ENCODE measurements at places on chromosomes 7 and 10.
A peak's percentile ranks its signal among the peaks of the same experiment; 100 is the strongest.

DNA sequence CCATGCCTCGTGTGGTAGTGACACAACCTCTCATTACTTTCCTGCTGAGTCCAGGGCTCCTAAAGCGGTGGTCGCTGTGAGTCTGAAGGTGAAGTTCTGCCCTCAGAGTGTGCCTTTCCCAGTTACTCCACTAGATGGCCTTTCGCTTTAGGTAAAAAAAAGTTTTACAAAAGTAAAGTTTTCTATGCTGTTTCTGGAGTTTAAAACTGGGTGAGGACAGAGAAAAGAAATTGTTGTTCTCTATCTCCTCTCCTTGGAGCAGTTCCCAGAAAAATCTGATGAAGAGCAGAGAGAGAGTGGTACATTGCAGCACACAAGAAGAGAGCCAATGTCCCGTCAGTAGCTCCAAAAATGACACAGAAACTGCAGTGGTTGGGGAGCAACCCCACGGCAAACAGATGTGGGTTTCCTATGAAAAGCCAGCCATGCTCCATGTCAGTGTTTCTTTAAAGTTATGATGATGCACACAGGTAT is 257.1 kb downstream of the GLI3 start:
- DNase-seq, result no peak

DNA sequence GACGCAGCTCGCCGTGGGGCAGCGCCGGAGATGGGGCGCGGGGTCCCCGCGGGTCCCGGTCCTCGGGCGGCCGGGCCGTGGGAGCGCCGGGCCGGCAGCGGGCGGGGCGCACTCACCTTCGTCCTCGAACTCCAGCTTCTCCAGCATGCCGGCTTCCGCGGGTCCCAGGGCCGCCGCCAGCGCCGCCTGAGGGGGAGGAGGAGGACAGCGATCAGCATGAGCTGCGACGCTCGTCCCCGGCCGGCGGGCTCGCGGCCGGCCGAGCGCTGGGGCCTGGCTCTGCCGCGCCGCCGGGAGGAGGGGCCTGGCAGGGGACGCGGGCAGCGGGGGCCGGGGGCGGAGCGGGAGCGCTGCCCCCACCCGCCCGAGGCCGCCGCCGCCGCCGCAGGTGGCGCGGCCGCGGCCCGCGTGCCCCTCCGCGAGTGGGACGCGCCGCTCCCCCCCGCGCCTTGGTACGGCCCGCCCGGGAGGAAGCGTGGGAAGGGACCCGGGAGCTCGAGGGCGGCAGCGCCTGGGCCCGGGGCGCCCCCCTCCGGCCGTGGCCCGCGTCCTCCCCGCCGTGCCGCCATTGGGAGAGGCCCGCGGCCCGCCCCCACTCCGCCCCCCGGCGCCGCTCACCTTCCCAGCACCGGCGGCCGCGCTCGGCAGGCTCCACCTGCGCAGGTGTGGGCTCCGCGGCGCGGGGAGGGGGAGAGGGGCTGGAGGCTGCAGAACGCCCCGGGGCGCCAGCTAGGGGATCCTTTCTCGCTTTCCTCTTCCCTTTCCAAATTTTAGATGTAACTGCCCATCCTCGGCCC is 112.5 kb upstream of the RHEB start:
- peak; percentile 89 for DNase-seq

DNA sequence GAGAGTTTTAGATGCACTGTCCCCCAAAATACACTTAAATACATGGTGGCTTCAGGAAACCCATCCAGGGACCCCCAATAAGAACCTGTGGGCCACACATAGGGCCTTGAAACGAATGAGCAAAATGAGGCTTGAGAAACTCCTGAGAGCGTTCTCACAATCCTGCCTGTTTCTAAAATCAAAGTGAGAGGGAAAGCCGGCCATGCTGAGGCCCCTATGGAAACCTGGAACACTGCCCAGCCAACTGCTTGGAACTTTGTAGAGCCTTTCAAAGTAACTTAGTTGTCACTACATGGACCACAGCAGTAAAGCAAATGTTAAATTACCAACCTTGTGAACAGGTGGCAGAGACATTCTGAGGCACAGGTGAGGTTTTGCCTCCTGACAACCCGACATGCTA is 13.4 kb downstream of the SGMS1 start:
- no peak for DNase-seq

DNA sequence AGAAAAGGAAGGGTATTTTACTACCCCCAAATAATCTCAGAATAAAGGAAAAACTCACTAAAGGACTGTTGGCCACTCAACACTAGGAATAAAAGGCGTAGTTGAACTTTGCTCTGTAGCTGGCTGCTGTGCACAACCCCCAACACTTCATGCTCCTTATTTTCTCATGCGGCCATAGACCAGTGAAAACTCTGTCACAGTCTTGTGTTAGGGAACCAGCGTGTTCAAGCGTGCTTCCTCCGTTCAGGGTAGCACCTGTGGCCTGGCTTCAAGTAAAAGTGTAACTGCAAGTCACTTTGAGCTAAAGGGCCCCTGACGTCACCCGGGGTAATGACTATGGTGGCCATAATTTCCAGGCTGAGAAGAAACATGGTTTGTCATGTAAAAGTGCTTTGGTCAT is 27.0 kb downstream of the BLNK start:
- no peak for DNase-seq

DNA sequence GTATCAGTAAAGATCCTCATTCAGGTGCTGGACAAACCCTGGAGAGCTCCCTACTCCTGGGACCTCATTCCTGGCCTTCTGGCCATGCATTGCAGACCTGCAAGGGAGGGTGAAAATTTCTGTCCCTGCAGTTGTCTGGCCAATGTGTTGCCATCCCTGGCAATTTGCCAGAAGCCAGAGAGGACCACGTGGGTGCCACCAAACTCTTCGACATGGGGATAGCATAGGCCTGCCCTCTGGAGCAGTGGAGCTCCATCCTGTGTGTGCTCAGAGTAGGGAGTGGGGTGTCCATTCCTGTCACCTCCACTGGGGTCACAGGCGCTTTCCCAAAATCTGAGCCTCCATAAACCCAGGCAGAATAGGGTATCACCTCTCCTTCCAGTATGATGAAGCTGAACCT is 31.2 kb downstream of the DMBT1 start:
- no peak for DNase-seq

GRCh38 chr7:27519793-27520469 is 142.8 kb downstream of the HIBADH start:
- no peak for DNase-seq

DNA sequence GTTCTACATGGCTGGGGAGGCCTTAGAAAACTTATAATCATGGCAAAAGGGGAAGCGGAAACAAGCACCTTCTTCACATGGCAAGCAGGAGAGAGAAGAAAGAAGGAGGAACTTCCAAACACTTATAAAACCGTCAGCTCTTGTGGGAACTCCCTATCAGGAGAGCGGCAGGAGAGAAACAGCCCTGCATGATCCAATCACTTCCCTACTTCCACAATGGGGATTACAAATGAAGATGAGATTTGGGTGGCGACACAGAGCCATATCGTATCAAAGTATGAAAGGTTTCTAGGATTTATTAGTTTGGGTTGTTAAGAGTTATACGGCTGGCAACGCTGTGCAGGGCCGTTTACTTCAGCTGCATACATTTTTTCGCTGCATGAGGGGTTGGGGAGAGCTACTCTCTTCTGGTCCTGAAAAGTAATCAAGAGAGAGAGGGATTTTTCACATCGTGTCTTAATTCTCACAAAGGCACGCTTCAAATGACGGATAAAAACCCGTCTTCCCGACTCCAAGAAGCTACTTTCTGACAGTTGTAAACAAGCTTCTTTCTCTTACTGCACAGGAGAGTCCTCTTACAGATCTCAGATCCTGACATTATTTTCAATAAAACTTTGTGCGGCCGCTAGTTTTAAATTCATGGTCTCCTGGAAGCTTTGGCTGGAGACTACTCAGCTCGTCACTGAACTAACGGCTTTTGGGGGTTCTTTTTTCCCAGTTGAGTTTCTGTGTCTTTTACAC is 751 bp upstream of the GTPBP10 start:
- no peak for DNase-seq

GRCh38 chr10:124734311-124735166 is 9.6 kb downstream of the FAM53B start:
- DNase-seq, result peak; percentile 65

DNA sequence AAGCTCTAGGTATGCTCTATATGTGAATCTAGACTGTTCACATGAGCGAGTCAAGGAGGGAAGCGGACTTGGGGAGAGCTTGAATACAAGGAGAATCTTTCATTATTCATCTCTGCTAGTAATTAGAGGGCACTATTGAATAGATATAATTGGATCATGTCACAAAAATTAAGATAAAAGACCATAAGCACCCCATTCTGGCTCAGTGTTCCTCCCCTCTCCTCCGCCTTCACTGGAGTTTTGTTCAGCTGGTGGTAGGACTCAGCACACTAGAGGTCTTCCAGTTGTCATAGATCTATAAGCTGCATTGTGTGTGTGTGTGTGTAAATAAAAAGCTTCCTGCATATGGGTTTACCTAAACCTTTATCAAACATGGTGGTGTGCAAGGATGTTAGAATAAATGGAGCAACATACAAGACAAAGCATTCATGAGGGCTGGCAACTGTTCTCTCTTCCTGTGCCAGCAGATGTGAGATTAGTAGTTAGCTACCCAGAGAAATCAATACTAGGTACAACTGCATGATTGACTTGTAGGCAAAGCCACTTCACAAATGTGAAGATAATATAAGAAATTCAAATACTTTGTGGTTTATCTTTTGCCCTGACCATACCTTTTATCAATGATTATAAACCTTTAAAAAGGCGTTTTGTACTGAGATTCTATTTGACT is 142.6 kb downstream of the CREB5 start:
- no peak for DNase-seq

GRCh38 chr10:67863094-67863493 is 21.4 kb upstream of the SIRT1 start:
- no peak for DNase-seq

DNA sequence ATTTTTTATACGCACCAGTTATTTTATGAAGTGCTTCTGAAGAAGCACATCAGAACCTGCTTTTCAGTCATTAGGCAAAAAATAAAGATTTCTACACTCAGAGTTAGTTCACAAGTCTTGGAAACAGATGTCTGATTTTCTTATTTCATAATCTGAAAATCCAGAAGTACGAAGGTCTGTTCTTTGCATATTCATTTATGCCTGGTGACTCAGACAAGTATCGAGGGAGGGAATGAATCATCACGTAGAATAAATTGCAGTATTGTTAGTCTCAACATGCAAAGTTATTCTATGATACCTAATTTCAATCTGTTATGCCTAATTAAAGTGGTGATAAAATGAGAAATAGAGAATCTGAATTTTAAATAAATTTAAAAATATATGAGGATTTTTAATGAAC is 113.6 kb upstream of the SEM1 start:
- no peak for DNase-seq

DNA sequence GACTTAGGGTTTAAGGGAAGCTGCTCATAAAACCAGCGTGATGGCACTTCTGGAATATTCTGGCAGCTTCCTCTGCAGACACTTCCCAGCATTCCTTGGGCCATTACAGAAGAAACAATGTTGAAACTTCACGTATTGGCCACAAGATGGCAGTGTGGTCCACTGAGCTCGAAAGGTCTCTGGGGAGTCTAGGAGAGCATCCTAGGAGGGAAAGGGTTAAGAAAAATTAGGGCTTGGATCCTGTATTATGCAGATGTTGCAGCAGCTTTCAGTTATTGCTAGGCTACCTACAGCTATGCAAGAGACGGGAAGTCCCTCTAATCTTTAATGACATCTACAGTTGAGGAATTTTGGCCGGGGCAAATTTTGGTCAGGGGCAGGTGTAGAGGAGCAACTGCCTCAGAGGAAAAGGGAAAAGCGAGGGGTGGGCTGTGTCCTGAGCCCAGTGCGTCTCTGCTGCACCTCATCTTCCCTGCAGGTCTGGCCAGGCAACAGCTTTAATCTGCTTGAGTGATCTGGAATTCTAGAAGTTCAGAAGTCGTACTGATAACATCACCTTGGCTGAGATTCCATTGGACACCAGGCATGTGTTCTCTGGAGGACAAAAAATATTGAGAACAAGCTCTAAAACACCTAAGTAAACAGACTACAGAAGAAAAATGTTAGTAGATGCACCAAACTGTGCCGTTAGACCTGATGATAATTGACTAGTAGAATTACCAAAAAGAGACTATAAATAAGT is 220.8 kb upstream of the PRSS58 start:
- peak; percentile 42 for DNase-seq

GRCh38 chr7:135147899-135148721 is at the start of gene TMEM140:
Gene TMEM140 (plus strand): TSS chr7:135148072. CDS start chr7:135164442, 16,370 bp downstream.
- DNase-seq, result peak; percentile 70

- no peak for DNase-seq
Measured at GRCh38 chr10:17779784-17780183, 27.8 kb downstream of the TMEM236 start.

- no peak for DNase-seq
Measured at GRCh38 chr7:4479367-4480039, 202.6 kb upstream of the FOXK1 start.

DNA sequence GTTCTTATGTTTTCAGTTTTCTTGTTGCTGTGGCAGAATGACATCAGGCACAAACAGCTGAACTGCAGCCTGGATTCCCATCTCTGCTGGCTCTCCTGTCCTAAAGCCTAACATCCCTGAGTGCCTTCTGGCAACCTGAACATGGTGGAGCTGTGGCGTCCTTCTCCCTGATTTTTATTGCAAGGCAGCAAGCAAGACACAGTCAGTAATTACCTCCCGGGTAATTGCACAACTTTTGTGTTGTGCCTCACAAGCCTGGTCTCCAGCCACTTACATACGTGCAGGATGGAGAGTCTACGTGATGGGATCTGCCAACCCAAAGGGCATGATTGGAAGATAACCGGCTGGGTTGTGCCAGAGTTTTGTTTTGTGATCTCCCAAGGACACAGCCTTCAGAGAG is 116.1 kb upstream of the PARD3 start:
- no peak for DNase-seq

GRCh38 chr7:105188201-105188600 is 174.2 kb downstream of the KMT2E start:
- DNase-seq, result no peak

GRCh38 chr10:47145290-47145934 is 154.6 kb upstream of the GDF10 start:
- no peak for DNase-seq

GRCh38 chr7:157769086-157769485 is 432.3 kb downstream of the DNAJB6 start:
- no peak for DNase-seq

DNA sequence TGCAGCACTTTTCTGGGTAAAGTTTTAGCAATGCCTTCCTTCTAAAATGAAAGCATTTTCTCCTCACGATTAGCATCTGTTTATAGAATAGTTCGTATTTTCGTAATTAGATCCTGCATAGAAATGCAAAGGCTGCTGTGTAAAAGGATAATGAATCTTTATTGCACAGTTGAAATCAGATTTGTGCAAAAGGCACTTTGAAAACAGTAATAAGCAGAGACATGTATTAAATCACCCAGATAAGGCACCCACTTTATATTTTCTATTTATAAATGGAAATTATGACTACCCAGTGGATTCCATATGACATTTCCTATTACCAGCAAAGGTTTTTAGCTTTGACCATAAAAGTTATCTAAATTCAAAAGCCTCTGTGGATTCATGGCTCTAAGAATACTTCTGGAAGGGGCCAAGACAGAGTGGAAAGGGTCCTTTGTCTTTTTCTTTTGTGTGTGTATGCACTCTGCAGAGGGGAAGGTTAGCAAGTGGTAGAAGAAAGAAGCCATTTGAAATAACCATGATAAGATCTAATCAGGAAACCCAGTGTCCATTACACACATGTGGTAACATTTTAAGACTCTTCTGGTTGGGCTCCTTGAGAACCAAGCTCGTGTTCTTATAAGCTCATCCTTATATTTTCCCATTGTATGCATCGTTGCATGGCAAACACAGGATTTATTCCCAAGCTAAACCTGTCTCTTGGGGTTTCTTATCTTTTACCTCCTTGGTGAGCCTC is 612.1 kb downstream of the AUTS2 start:
- DNase-seq, result no peak
